T-helper 2 cell (primary cell): ENCODE measurements at places on chromosomes 3 and 15.
A peak's percentile ranks its signal among the peaks of the same experiment; 100 is the strongest.

DNA sequence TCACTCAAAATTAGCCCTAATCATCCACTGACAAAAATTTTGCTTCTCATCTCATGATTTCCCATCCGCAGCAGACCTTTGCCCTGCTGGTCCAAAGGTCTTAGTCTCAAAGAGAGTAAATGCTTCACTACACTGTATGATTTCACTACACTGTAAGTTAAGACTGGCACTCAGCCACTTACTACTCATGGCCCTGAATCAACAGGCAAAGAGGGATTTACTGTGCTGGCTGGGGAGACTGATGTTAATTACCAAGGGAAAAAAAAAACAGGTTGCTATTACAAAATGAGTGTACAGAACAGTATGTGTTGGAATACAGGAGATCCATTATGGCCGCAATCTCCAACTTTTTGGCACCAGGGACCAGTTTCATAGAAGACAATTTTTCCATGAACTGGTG, 214.8 kb downstream of the ZMAT3 start:
- no peak for DNase-seq

DNA sequence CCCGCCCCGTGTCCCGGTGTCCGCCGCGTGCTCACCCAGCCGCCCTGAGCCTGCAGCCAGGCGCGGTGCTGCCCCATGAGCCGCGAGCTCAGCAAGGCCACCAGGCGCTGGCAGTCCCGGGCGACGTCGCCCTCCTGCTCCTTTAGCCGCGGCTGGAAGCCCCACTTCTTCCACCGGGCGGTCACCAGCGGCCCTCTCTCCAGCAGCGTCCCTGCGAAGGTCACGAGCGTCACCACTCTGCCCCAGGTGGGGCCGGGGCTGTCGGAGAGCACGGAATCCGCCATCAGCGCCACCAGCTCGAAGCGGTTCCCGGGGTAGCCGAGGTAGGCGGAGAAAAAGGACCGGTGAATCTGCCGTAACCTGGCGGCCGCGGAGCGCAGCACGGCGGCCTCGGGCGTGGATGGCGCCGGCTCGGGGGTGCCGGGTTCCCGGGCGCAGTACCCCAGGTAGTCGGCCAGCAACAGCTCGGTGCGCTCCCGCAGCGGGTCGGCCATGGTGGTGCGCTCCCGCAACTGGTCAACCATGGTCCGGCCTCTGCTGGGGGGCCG, 298 bp downstream of the BCL2L10 start:
- DNase-seq = no peak

DNA sequence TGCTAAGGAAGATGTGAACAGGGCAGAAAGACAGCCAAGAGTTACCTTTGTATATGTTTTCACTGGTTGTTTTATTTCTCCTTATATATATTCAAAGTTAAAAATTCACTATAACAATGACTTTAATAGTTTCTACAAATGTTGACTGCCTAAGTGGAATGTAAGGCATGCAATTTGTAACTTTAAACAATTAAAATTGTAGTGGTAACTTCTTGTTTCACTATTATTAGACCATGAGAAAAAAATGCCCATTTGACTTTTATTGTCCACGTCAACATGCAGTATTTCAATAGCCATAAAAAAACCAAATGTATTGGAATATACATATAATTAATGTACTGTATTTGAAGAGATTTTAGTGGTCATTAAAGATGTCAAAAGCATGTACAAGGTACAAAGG, 340.7 kb upstream of the CBLB start:
- DNase-seq = no peak

- DNase-seq = no peak
These were observed 69.0 kb downstream of the SLMAP start for GRCh38 chr3:57825116-57825515.

DNA sequence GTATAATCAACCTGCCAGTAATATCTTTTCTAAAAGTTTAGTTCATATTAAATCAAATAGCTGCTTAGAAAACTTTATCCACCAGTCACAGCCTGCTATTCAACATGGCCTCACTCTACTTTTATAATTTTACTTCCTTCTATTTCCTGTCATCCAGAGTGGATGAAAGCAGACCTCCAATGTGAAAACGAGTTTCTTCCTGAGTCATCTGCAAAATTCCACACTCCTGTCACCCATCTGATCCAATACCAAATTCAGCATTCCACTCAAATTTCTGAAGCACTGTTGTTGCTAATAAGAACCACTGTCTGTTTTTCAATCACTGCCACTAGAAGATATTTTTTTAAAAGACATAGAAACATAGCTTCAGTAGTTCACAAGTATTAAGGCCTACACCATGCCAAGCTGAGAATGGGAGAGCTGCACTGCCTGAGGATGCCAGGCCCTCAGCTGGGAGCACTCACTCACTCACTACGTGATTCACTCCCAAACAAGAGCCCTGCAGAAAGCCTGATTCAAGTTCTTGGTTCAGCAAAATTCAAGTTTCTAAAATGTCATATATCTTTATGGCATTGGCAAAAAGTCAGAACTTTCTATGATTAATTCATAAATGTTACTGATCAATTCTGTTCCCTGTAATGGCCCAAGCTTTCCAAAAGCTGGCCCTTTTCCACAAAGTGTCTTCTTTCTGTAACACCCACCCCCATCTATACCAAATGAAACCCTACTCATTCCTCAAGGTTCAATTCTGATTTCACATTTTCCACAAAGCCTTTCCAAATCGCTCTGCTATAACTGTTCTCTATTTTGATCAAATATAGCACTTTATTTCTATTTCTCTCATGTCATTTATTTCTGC, 82.9 kb downstream of the FSIP1 start:
- DNase-seq = no peak

DNA sequence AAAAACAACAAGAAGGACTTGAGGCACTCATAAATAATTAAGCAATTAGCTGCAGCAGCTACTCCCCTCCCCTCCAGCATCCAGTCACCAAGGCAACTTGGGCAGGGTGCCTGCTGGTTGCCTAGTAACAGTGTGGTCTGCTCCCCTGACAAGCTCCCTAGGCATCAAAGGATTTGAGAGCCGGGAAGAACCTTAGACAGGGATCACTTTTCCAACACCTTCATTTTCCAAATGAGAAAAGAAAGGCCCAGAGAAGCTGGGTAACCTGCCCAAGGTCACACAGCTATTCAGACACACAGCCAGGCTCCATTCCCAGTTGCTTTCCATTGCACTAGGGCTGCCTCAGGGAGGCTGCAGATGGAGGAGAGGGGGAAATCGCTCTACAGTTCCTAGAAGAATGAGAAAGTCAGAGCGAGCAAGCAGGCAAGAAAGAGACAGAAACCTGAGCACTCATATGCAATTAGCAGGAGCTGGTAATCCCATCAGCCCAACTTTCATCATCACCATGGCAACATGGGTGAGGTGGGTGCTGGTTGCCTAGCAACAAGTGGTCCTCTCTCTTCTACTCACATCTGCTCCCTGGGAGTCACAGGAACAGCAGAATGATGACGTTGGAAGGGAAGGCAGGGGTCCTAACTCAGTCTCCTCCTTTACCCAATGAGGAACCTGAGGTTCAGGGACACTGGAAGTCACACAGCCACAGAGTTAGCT, 3.6 kb upstream of the EIF4E3 start:
- DNase-seq = peak; percentile 13

GRCh38 chr3:186976837-186977750, 46.8 kb downstream of the ST6GAL1 start:
- DNase-seq = no peak

GRCh38 chr3:26505399-26505798, 117.2 kb upstream of the LRRC3B start:
- no peak for DNase-seq

- DNase-seq = no peak
These were observed 28.2 kb downstream of the CSTA start for GRCh38 chr3:122353215-122353614.

- DNase-seq = no peak
These were observed 3.1 kb downstream of the CX3CR1 start for GRCh38 chr3:39276746-39277145.

- DNase-seq = peak; percentile 4
These were observed at the start of gene EPHA3 for GRCh38 chr3:89107461-89108290. EPHA3 (plus strand) TSS chr3:89107621; CDS start chr3:89107749, 128 bp downstream.

DNA sequence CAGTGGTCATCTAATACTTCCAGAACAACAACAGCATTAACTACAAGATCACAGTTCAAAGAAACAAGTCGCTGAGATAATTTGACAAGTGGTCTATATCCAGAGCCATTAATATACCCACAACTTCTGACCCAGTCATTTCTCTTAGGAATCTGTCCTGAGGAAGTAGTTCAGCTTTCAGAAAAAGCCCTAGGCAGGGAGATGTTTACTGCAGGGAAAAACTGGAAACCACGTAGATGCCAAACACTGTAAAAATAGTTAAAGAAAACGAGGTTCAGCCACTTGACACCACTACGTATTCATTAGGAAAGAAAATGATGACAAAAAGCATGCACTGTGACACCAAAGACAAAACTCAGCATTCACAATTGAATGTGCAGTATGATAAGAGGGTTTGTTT, 22.3 kb upstream of the CDCP1 start:
- DNase-seq = no peak

GRCh38 chr3:127408684-127409420, 121.0 kb upstream of the PRR20G start:
- no peak for DNase-seq

GRCh38 chr3:134610432-134611385, 40.1 kb downstream of the KY start:
- DNase-seq = no peak

DNA sequence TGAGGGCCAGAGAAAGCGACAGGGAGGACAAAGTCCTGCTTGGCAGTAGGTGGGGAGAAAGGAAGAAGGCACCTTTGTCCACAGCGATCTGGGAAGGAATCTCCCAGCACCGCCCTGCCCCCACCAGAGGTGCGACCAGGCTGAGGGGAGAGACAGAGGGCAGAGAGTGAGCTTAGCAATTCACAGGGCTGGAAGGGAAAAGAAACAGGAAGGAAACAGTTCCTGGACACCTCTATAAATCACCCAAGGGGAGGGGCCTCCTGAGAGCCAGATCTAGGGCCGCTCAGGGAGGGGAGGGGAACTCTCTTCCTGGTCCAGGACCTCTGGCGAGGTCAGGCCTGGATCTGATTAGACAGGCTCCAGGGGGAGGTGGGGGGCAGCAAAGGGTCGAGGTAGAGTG, 35.4 kb downstream of the RNU5B-1 start:
- no peak for DNase-seq

GRCh38 chr15:33639978-33640377, 328.3 kb upstream of the CHRM5 start:
- no peak for DNase-seq

- no peak for DNase-seq
These were observed 855.3 kb downstream of the MCTP2 start for GRCh38 chr15:95086531-95087252.

GRCh38 chr3:177746337-177746933, 549.2 kb upstream of the TBL1XR1 start:
- no peak for DNase-seq

GRCh38 chr3:141346007-141346406, 22.3 kb upstream of the ZBTB38 start:
- DNase-seq = no peak

GRCh38 chr3:114421204-114421603, 127.4 kb downstream of the TIGIT start:
- no peak for DNase-seq

- no peak for DNase-seq
These were observed 102.5 kb downstream of the GAP43 start for GRCh38 chr3:115725800-115726199.

DNA sequence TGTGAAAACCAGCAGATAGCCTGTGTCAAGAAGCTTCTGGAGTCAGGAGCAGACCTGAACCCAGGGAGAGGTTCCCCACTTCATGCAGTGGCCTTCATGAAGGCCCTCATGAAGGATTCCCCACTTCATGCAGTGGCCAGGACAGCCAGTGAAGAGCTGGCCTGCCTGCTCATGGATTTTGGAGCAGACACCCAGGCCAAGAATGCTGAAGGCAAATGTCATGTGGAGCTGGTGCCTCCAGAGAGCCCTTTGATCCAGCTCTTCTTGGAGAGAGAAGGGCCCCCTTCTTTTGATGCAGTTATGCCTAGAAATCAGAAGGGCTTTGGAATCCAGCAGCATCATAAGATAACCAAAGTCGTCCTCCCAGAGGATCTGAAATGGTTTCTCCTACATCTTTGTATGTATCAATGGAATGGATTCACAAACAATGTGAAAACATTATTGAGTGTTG, 103.9 kb upstream of the CHD2 start:
- DNase-seq = no peak

DNA sequence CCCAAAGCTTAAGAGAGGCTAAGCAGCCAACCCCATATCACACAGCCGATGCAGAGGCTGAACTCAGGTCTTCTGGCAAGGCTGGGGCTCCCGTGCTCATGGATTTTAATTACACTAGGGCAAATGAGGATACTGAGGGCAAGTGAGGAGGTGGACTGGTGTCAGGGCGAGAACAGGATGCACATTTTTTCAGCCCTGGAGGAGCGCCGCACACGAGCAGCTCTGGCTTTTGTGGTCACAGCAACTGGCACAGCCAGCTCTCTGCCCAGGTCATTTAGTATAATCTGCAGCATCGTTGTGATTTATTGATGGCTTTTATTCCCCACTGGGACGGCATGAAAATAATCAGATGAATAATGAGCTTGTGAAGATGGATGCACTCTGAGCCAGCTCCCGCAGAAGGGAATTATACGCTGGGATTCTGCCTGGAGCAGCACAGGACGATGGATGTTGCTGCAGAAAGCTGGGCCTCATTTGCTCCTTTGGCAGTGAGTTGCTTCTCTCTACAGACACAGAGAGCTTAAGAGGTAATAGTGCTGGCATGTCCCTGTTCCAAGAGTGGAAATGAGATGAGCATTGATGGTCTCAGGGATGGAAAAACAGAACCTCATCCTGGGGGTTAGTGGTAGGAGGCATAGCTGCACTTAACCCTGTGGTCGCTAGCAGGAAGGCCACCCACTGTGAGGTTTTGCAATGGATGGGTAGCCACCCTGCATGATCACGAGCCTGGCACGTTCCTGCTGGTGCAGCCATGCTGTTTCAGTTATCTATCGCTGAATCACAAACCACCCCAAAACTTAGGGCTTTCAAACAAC, 135.4 kb downstream of the UACA start:
- DNase-seq = no peak

DNA sequence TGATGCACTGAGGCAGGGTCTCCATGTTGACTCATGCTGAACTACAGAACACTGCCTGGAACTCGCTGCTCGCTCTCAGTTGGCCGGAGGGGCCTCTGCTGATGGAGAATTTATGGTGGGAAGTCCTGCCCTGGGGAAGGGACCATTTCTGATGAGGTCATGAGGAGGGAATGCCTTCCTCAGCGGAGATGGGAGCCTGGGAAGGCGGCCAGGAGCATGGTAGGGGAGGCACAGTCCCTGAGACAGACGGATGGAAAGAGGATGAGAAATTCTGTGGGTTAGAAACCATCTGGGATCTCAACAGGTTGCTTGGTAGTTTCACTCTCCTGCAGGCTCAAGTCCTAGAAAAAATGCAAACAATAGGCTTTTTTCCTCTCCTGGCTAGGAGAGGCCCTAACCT, 56.8 kb upstream of the TPM1 start:
- DNase-seq = no peak

DNA sequence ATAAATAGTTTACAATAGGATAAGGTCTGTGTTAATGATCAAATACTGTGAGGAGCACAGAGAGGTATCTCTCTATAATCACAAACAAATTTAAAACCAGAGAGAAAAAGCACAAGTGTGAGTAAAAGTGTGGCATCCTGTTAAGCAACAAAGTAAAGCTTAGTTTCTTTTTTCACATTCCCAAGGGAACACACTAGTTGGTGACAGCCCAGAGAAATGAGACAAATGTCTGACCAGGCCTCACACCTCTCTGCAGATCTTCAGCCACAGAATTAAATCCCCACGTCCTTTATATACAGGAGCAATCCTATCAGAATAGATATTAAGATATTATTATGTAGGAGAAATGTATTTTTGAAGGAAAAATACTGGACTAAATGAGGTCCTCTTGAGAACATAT, 2.7 kb downstream of the FBN1 start:
- no peak for DNase-seq

- no peak for DNase-seq
These were observed 71.1 kb downstream of the MYO1E start for GRCh38 chr15:59301527-59301926.
